ENCODE measurements at places on chromosomes 1 and 21. TPM values are rescaled to one million over a fixed set of nuclear protein-coding genes. Genes with fewer than 3 reads are reported as not detected.

The TMOD4 gene
- total RNA-seq: not detected

The SETSIP gene
- not detected for total RNA-seq

The NAXE gene
- 49.4 TPM for total RNA-seq

The AMY1C gene
- total RNA-seq: not detected

The RUNX1 gene
- 48.6 TPM for total RNA-seq

The GPX7 gene
- total RNA-seq: 13.3 TPM

The BRWD1 gene
- total RNA-seq: 56.2 TPM

The MFSD2A gene
- 5.2 TPM for total RNA-seq

The IRF6 gene
- total RNA-seq: 4.1 TPM

The C1QA gene
- total RNA-seq: not detected

The AZIN2 gene
- total RNA-seq: 9.2 TPM

The GBP7 gene
- total RNA-seq: not detected

The DSTYK gene
- total RNA-seq: 21.9 TPM

The RAB42 gene
- 2.2 TPM for total RNA-seq

The CYP4Z1 gene
- not detected for total RNA-seq

The AQP10 gene
- 0.13 TPM for total RNA-seq

The RPS27 gene
- 889 TPM for total RNA-seq

The H3-3A gene
- 100 TPM for total RNA-seq

The PCP4L1 gene
- total RNA-seq: 0.26 TPM

All from smooth muscle cell of the pulmonary artery (primary cell).